ENCODE measurements at places on chromosomes 2 and 18. TPM values are rescaled to one million over a fixed set of nuclear protein-coding genes. Genes with fewer than 3 reads are reported as not detected.

PROKR1 gene
- total RNA-seq, result not detected

GRCh38 chr2:38598991-38599295 is 3.8 kb downstream of the HNRNPLL start:
- no peak for DNase-seq

TDRD15 gene
- total RNA-seq, result not detected

GRCh38 chr2:186486651-186487647 is 889 bp downstream of the ZC3H15 start:
- no peak for DNase-seq

DNA sequence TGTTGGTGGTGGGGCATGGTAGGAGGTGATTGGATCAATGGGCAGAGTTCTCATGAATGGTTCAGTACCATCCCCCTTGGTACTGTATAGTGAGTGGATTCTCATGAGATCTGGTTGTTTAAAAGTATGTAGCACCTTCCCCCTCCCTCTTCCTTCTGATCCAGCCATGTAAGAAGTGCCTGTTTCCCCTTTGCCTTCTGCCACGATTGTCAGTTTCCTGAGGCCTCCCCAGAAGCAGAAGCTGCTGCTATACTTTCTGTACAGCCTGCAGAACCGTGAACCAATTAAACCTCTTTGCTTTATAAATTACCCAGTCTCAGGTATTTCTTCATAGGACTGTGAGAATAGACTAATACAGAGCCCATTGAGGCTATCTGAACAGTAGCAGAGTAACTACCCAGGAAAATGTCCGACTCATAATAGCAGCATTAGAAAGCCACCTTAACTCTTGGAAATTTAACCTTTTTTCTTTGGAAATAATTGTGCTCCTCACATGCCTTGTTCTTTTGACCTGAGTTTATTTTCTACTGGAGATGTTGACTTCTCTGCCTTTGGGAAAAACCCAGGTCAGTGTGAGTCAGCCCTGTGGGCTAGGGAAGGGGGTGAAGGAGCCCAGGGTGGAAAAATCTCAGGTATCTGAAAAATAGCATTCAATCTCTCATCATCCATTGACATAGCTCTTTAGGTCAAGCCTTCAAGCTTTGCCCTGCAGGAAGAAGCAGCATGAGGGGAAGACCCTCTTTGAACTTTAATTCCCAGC is 18.1 kb downstream of the CYP1B1 start:
- no peak for DNase-seq

DNA sequence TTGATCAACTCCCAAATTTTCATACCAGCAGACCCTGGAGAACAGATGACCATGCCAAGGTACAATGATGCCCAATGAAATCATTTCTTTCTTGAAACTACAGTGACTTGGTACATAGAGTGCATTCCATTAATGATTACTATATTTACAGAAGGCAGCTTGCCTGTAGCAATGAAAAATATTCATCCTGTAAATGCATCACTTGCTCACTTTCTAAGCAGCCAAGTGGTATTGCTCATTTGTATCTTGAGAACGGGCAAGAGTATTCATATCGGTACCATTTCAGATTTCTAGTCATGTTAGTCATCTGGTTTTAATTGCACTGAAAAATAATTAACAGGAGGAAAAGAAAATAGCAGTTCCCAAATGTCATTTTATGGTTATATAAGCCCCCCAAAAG is 59.6 kb downstream of the VIL1 start:
- DNase-seq, result no peak

DOCK10 gene
- 65.3 TPM for total RNA-seq
